ENCODE measurements at places on chromosomes 6 and 20.

DNA sequence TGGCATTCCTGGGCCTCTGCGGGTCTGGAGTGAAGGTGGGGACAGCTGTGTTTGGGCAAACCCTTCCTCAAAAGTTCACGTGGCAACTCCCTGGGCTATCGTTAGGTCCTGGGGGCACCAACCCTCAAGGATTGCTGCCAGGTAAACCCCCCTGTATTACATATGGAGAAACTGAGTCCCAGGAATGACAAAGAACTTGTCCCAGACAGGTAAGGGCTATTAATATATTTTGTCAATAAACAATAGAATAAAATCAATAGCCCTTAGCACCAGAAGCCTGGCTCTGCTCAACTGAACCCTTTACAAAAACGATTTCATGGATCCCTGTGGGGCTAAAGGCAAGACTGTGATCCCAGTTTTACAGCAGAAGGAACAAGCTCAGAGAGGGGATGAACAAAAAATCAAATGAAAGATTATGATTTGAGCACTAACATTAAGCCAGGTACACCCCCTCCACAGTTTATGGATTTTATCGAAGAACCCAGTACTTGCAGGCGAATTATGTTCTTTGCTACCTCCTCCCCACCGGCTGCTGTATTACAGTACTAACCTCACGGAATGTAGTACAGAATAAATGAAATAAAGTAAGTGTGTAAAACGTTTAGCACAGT lies 2.7 kb downstream of the ID1 start:
- DNase-seq, result peak; percentile 38

GRCh38 chr20:23585808-23586734 lies 17.8 kb upstream of the CST9L start:
- DNase-seq, result no peak

GRCh38 chr6:154824076-154824475 lies 90.9 kb downstream of the SCAF8 start:
- no peak for DNase-seq

DNA sequence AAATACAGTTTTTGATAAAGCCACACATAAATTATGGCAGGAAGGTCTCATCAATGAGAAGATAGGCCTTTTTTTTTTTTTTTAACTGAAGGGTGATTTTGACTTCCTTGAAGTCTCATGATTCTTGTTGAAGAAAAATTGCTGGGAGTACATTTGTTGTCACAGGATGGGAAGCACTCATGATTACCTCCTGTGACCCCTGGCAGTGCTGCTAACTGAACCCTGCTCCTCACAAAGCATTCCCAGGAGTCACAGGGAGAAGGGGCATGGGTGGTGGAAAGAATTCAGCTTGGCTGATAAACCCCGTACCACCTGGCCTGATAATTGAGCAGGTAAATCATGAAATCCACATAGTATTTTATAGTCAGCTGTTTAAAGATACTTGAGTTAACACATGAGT lies 86.9 kb downstream of the CD109 start:
- no peak for DNase-seq

GRCh38 chr6:111784433-111784832 lies 88.8 kb downstream of the FYN start:
- DNase-seq, result no peak

- DNase-seq, result no peak
Measured at GRCh38 chr6:56849896-56850295, 105.0 kb upstream of the BEND6 start.

DNA sequence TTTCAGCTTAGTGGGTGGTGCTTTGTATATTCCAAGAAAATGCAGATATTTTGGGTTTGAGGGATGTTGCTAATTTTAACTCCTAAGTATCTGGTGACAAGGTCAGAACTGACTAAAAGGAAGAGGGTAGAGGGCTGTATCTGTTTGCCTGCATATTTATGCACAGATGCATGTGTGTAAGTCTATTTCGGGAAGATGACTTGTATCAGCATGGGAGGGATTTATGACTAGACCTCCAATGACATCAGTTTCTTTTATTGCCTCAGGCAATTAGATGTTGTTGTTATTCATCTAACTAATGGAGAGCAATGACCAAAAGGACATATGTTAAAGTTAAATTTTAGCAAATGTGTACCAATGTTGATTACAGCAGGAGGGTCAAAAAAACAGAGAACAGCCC lies 734.3 kb downstream of the QKI start:
- DNase-seq, result peak; percentile 0

DNA sequence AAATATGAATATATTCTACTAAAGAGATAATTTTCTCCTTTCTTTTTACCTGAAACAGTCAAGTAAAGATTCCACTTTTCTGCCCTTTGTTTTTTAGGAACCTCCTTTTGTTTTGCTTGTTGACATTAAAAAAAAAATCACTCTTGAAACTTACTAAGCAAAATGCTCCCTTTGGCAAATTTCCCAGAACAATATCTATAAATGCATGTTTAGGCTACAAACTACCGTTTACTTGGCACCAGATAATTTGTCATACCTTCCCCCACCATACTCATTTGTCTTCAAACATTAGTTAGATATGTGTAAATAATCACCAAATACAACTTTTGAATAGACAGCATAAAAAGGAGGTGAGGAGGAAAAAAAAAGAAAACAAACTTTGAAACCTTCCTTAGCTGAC lies 604.7 kb downstream of the RFPL4B start:
- peak; percentile 72 for DNase-seq

GRCh38 chr20:18749528-18749927 lies 64.1 kb upstream of the SCP2D1 start:
- DNase-seq, result no peak

DNA sequence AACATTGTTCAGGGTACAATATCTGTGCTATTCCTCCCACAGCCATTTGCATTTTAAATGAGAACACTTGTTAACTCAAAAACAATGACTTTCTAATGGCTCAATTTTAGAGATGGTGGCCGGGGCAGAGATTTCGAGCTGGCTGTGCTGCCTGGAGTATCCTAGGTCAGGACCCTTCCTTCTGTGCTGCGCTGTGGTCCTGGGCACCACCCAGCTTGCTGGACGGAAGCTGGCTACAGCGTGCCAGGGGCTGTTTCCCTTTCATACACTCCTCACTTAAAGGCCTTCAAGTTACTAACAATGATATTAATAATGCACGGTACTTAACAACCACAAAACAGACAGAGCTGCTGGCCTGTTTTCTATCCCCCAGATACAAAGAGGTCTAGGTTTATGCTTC lies 194.4 kb upstream of the CST7 start:
- DNase-seq, result no peak

DNA sequence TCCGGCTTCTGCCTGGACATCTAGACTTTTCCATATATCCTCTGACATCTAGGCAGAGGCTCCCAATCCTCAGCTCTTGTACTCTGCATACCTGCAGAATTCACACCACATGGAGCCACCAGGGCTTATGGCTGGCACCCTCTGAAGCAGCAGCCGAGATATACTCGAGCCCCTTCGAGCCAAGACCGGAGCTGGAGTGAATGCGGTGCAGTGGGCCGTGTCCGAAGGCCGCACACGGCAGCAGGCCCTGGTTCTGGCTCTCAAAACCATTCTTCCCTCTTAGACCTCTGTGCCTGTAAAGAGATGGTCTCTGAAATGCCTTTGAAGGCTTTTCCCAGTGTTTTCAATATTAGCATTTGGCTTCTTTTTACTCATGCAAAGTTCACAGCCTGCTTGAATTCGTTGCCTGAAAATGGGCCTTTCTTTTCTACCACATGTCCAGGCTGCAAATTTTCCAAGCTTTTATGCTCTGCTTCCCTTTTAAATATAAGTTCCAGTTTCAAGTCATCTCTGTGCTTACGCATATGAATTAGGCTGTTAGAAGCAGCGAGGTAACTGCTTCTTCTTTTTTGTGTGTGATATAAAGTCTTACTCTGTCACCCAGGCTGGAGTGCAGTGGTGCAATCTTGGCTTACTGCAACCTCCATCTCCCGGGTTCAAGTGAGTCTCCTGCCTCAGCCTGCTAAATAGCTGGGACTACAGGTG lies 3.8 kb upstream of the SIRPB1 start:
- DNase-seq, result no peak

- DNase-seq, result no peak
Measured at GRCh38 chr20:48710341-48711043, 117.3 kb downstream of the PREX1 start.

GRCh38 chr20:49671433-49671832 lies 42.2 kb downstream of the B4GALT5 start:
- no peak for DNase-seq

GRCh38 chr6:3370361-3371221 lies 86.3 kb downstream of the SLC22A23 start:
- no peak for DNase-seq

GRCh38 chr6:157879873-157880254 lies 56.8 kb downstream of the SNX9 start:
- DNase-seq, result no peak

DNA sequence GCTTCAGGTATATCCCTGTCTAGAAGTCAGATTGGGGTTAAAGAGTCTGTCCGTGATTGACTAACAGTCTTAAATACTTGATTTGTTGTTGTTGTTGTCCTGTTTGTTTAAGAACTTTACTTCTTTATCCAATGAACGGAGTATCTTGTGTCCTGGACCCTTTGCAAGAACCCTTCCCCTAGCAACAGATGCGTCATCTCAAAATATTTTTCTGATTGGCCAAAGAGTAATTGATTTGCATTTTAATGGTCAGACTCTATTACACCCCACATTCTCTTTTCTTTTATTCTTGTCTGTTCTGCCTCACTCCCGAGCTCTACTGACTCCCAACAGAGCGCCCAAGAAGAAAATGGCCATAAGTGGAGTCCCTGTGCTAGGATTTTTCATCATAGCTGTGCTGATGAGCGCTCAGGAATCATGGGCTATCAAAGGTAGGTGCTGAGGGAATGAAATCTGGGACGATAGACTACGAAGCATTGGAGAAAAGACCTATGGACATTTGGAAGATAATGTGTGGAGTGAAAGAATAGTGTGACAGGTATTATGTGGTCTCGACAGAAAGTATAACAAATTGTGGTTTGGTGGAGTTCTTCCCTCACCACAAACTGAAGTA lies at the start of gene HLA-DRA:
TSS of gene HLA-DRA (plus strand) at position 286 of the 613 bp plus-strand sequence. CDS start at position 350, 64 bp downstream.
- peak; percentile 66 for DNase-seq

DNA sequence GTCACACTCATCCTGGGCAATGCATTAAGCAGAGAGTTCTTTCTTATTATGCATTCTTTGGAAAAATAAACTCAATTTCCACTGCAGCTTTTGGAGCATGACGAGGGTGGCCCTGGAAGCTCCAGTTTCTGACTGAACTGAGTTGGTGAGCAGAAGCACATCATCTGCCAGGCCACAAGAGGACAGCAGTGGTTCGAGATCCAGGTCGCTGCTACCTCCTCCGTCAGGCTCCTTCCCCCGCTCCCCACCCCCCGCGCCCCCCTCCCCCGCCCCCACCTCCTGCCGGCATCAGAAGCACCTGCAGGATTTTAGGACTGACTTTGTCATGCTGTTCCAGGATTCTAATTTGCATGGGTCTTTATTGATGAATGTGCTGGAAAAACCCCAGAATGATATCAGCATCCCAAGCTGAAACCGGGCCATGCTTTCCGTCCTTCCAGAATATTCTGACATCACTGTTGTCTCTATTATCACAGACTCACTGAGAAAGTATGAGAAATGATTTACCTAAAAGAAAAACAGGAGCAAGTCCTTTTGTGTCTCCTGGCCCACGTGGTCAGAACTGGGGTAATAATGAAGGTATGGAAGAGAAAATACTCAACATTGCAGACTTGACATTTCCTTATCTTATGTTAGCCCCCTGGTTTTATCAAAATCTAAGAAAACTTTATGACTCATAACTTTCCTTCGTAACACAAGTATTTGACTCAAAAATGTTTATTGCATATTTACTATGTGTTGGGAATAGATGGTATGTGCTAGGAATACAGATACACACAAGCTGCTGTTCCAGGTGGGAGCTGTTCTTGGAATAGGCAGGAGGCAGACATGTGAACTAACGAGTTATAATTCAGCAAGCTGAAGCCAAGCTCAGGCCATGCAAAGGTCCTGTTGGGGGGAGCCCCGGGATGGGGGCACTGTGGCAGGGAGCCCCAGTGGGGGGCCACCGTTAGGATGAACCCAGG lies 220.2 kb upstream of the EXOC2 start:
- peak; percentile 48 for DNase-seq

- DNase-seq, result no peak
Measured at GRCh38 chr6:79094938-79095337, 16.9 kb upstream of the PHIP start.

DNA sequence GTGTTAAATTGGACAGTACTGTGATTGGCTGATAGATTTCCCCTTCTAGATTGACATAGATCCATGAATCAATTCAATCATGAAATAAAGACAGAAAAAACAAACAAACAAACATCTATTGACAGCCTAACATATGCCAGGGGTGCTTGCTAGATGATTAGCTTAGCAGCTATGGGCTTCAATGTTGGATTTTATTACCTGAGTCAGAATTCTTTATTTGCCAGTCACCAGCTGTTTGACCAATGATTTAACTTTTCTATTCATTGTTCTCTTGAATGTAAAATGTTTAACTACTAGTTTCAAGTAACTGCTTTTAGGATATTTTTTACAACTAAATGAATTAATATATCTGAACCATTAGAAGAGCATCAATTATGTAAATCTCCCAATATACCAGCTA lies 901.3 kb upstream of the CITED2 start:
- DNase-seq, result no peak

- peak; percentile 79 for DNase-seq
Measured at GRCh38 chr20:5835871-5836270, 85.7 kb downstream of the SHLD1 start.

DNA sequence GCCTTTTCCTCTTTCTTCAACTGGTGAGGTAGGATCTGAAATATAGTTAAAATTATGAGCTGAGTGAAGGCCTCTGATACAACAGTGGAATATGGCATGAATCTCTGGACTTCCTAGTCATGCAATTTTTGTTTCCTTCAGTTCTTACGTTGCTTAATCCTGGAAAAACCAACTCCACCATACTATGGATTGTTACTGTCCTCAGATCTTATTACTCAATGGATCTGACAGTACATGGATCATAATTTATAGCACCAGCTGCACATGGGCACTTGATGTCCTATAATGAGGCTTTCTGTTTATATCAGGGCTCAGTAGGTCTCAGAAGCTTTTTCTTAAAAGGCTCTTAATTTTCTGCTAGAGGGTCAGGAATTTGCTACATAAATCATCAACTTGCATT lies 1341.0 kb upstream of the EYS start:
- no peak for DNase-seq

DNA sequence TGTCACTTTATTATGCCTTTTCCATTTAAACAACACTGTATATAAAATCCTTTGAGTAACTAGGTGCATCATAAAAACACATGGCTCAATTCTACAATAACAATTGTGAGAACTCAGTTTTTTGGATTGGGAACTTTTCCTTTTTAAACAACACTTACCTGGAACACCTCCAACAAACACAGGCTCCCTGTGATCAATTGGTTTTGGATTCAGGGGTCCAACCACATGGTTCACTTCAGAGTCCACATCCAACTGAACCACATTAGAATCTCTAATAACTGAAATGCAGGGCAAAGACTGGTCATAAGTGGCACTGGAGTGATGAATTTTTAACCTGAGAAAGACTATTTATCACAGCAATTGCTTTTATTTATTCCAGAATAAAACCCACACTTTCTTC lies 26.5 kb downstream of the FAM229B start:
- DNase-seq, result no peak

GRCh38 chr6:1855890-1856289 lies 246.2 kb downstream of the FOXC1 start:
- no peak for DNase-seq
